ENCODE measurements at places on chromosomes 6 and 20.

GRCh38 chr6:138378463-138378862, 758 bp downstream of the SMIM28 start:
- no peak for DNase-seq

- DNase-seq: no peak
These were observed 78.1 kb downstream of the HFE start for GRCh38 chr6:26165261-26165790.

GRCh38 chr6:25359891-25360290, 80.7 kb downstream of the CARMIL1 start:
- no peak for DNase-seq

DNA sequence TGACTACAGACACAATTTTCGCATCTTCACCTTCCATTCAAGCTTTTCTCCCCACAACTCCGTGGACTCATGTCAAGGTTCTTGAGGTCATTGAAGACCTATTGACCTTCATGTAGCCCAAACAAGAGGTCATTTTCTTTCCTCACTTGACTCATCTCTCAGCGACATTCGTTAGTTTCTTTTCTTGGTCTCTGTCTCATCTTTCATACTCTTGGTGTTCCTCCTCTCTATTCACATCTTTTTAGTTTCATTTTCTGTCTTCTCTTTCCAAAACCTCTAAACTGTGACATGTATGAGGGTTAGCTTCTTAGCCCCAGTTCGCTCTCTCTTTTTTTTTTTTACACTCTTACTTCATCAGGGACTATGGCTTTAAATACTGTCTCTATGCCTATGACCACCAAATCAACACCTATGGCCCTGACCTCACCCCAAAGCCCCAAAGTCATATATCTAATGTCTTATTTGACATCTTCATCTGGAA, 128.6 kb upstream of the BACH2 start:
- no peak for DNase-seq

- DNase-seq: no peak
These were observed 100.2 kb upstream of the TMEM181 start for GRCh38 chr6:158459726-158460125.

DNA sequence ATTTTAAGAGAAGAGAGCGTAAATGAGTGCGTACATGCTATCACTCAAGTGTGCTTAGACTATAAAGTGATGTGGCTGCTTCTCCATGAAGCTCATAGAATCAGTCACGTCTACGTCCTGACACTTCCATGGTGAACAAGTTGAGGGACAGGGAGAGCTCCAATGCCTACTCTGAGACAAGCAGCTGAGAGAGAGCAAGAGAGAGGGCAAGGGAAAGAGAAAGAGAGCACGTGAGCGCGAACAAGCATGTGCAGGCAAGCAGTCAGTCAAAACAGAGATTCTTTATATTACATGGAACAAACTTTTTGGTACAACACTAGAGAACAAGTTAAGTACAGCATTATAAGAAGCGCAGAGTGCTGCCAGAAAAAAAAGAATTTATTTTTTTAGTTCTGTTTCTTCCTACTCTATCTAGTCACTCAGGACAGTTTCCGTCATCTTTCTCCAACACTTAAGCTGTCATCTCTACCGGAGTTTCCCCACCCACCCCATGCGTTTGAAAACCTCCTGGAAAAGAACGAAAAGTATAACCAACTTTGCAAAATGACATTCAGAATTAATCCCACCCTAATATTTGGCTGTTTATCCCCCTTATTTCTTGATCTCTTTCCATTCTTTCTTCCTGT, 61.8 kb downstream of the EPB41L2 start:
- no peak for DNase-seq

GRCh38 chr6:73435236-73435635, 16.9 kb downstream of the CGAS start:
- DNase-seq: no peak

DNA sequence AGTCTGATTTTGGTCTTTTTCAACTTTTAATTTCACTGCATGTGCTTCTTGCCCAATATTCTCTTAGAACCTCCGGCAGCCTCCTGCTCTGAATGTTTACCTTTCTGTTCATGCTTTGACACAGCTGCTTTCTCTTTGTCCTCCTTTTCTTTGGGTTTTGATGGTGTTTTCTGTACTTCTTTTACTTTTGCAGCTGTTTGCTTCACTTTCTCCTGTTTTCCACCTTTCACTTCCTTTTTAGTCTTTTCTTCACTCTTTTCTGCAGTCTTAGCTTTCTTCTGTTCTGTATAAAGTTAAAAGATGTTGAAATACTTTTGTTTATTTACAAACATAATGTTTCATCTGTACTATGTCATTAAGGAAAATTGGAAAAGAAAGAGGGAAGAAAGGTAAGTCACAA, 133.1 kb downstream of the TRDN start:
- no peak for DNase-seq
